ENCODE measurements at places on chromosomes 16 and 17.

DNA sequence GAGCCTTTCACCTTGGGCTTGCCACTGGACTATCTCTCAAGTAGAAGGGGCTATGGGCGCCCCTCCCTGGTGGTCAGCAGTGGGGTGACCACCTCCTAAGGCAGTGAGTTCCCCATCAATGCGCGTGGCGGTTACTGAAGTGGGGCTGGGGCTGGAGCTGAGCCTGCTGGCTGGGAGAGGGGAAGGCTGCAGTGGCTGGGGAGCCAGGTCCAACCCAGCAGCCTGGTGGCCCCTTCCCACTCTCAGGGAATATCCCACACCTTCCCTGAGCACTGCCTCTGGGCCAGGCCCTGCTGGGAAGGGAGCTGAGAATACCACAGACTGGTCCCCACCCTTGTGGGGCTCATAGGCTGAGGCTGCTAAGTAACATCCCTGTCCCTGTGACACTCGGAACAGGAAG lies 19.8 kb upstream of the MPRIP start:
- DNase-seq, result no peak

DNA sequence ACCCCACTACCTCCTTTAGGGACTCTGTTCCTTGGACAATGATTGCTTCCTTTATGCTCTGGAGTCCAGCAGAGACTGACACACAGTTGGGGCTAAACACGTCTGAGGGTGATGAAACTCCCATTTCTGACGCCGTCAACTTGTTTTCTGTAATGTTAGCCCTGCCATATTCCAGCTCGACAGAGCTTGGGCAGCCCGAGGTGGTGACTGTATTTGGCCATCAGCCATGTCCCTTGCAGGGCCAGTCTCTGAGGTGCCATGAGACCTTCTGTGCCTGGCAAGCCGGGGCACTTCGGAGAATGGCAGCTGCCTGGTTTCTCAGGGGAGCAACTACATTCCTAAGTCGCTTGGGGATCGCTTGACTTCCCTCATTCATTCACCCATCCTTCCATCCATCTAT lies 278.9 kb upstream of the TNRC6C start:
- DNase-seq, result no peak

GRCh38 chr17:81656835-81657234 lies 493 bp upstream of the PDE6G start:
- no peak for DNase-seq

- no peak for DNase-seq
Observed at GRCh38 chr17:2453325-2453724, 52.5 kb upstream of the MNT start.

GRCh38 chr16:31872201-31872600 lies 1.4 kb upstream of the ZNF267 start:
- DNase-seq, result no peak

- no peak for DNase-seq
Observed at GRCh38 chr17:2705263-2705662, 6.3 kb downstream of the CLUH start.

- DNase-seq, result no peak
Observed at GRCh38 chr17:17907469-17907868, 64.7 kb downstream of the TOM1L2 start.

DNA sequence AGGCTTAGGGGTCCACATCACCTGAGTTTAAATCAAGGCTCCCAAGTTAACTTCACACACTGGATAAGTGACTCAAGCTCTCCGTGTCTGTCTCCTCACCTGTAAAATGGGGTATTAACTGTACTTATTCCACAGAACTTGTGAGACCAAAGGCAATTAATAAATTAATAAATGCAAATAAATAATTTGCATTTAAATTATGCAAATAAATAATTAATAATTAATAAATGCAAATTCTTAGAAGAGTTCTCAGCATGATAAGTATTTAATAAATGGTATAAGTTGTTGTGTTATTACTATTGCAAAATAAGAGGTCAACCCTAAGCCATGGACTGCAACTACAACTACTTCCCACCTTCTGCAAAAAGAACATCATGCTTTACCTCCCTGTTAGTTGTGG lies 13.7 kb upstream of the CXCL16 start:
- no peak for DNase-seq

DNA sequence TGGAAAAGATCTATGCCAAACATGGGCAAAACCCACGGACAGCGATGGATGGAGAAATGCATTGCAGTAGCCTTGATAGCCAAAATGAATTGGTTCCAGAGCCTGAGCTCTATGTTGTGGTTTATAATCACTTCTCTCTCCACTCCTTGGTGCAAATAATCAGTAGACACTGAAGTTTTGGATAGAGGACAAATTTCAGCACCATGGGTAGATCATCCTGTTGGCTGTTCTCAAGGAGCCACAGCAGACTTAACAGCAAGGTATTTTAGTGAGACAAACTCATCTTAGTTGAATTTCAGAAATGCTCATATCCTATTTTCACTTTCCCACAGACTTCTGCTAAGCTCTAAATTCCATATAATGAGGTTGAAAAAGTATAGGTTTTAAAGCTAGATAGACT lies 88.3 kb upstream of the CCL1 start:
- DNase-seq, result no peak

- DNase-seq, result no peak
Observed at GRCh38 chr16:56421976-56422669, 3.2 kb downstream of the AMFR start.

DNA sequence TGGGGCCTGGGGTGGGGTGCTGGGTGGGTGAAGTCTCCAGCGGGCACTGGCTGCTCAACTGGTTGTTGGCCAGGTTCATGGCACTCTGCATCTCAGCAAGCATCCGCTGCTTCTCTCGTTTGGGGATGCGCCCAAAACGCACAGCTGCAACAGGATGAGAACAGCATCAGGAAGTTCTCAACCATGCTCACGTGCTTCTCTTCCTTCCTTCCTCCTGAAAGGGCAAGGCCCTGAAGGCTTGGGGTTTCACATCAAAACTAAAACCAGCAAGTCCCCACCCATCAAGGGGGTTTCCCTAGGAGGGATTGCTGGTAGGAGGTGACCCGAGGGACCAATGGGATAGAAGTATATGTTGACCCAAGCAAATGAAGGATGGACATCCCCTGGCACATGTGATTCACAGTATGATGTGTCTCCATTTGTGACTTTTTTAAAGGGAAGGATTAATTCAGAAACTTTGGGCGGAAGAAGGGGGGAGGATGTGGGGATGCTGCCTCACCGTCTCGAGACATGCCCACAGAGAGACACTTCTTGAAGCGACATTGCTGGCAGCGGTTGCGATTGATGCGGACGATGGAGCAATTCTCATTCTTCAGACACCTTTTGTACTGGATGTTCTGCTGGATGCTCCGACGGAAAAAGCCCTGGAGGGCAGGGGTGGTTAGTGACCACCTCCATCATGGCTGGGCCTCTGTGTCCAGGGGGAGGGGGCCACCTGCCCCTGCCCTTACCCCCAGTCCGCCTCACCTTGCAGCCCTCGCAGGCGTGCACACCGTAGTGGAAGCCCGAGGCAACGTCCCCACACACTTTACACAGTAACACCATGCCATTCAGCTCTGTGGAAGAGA lies 4.2 kb downstream of the NR1D1 start:
- no peak for DNase-seq

DNA sequence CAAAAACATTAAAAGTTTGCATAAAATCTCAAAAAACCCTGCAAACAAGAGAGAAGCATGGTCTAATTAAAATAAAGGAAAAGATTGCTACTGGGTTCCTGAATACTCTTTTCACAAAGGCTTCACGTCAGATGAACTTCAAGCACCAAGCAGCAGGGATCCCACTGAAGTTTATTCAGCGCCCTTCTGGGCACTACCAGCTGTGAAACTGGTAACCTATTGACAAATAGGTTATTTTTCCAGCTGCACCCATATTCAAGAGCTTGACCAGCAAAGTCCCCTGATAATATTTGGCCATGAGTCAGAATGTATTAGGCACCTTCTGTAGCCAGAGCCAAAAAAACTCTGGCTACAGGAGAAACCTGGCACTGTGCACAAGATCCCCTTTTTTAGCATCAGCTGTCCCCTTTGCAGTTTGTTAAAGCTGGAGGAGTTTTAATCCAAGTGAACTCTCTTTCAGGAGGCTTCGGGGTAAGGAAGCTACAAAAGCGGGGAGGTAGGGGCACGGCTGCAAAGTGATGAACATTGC lies 60.3 kb downstream of the GRIN2A start:
- DNase-seq, result no peak

GRCh38 chr17:59513934-59514841 lies 51.2 kb upstream of the DHX40 start:
- peak; percentile 55 for DNase-seq

DNA sequence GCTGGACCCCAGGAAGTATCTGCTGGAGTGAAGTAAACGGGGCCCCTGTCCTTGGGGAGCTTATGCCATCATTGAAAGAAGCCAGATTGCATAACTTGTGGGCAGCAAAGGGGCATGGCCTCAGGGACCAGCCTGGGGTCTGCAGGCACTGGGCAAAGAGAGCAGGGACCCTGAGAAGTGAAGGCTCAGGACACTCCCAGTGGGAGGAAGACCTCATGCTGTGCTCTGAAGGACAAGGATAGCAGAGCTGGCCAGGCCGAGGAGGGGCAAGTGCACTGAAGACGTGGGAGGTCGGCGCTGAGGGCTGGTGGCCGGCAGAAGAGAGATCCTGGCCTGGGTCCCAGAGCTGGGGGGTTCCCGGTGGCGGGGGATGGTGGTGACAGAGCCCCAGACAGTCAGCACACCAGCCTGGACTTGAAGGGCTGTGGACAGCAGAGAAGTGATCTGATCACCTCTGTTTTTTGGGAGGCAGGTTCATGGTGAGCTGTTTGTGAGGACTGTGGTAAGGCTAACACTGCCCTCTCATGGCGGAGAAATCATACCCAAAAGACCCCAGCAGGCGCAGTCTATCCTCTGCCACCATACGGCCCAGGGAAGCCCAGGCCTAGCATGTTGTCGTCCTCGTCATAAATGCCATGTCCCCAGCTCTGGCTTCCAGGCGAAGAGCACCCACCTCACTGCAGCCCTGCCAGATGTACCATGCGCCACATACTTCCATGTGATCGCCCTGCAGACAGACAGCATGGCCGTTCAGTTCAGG lies 7.1 kb upstream of the CNP start:
- peak; percentile 60 for DNase-seq

GRCh38 chr17:17398188-17398942 lies 78.4 kb upstream of the MED9 start:
- DNase-seq, result no peak
